ENCODE measurements at places on chromosomes 11 and 22. TPM values are rescaled to one million over a fixed set of nuclear protein-coding genes. Genes with fewer than 3 reads are reported as not detected.
A peak's percentile ranks its signal among the peaks of the same experiment; 100 is the strongest.

The SLCO2B1 gene
- total RNA-seq = 0.74 TPM

The GGT5 gene
- total RNA-seq = not detected

- DNase-seq = peak; percentile 65
These were observed 113.0 kb upstream of the CLMP start for GRCh38 chr11:123308077-123308476.

- DNase-seq = peak; percentile 68
These were observed 64.3 kb upstream of the PPARA start for GRCh38 chr22:46085828-46086576.

DNA sequence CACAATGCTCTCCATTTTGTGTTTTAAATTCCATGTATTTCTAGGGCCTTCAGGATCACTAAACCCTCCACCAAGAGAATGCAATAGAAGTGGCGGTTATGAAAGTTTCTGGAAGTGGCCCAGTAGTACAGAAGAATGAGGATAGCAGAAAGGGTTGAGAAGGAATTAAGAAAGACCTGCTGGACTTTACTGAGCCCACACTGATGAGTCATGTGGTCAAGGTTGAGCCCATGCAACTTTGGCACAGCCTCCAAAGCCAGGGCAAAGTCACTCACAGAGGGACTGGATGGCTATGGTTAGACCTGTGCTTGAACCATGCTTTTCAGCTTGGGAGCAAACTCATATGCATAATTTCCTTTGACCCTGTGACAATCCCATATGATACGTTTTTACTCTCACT lies 102.9 kb upstream of the PLET1 start:
- DNase-seq = peak; percentile 80

DNA sequence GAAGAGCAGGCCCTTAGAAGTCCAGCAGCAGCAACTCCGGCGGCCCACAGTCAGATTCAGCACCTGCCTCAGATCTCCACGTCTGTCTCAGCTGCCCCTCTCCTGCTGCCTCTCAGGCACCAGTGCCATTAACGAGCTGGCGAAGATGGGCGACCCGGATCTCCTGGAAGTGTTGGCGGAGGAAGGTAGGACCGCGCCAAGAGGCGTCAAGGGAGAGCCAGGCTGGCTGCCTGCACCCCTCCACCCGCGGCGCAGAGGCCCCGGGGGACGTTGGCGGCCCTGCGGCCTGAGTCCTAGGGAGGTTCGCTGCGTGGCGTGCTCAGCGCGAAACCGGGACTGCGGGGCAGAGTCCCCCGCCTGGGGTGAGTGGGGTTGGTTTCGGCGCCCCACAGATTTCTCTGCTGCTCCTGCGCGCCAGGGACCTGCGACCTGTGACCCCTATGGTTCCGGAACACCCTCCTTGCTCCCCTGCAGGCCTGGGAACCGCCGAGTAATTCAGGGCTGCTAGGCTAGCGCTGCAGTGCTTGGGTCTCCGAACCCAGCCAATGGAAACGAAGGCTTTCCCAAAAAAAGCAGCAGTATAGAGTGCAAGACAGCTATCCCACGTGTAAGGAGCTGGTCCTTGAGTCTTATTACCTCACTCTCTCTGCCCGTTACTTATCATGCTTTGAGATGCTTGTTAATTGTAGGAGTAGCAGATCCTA lies 615 bp downstream of the ANO5 start:
- no peak for DNase-seq
